ENCODE measurements at places on chromosomes 13 and 19. TPM values are rescaled to one million over a fixed set of nuclear protein-coding genes. Genes with fewer than 3 reads are reported as not detected.

Gene ZNF583
- total RNA-seq, result 1.6 TPM

Gene KEAP1
- total RNA-seq, result 68.4 TPM

Gene TMC4
- not detected for total RNA-seq

Gene SIGLEC12
- 1.4 TPM for total RNA-seq

Gene KCNRG
- 0.23 TPM for total RNA-seq

Gene VASP
- 76.8 TPM for total RNA-seq

Gene CPB2
- total RNA-seq, result not detected

Gene ZNF730
- 0.27 TPM for total RNA-seq

Gene VSTM2B
- 0.27 TPM for total RNA-seq

Gene DLL3
- total RNA-seq, result 0.46 TPM

Gene C19orf33
- total RNA-seq, result not detected

Gene KIR2DL1
- total RNA-seq, result not detected

Gene KLF1
- total RNA-seq, result 0.46 TPM

Gene PLA2G4C
- 35.2 TPM for total RNA-seq

Gene PTBP1
- 485 TPM for total RNA-seq

Gene RDH8
- total RNA-seq, result not detected

Gene FCER2
- 0.56 TPM for total RNA-seq

Gene MBD3L2
- total RNA-seq, result not detected

Gene ZNF471
- 1.1 TPM for total RNA-seq

Gene KLK14
- total RNA-seq, result 0.80 TPM

Gene CYP2A6
- total RNA-seq, result 0.23 TPM

Gene CYP4F2
- total RNA-seq, result not detected

Gene PTGIR
- total RNA-seq, result 14.7 TPM

Gene UBE2L5
- total RNA-seq, result not detected

Gene DIRAS1
- 0.72 TPM for total RNA-seq

Gene LILRB3
- 0.37 TPM for total RNA-seq
